DMS 273 treated with DMSO at 0.1 percent for 48 hours (cell line): ENCODE measurements at places on chromosomes 2 and 18.

DNA sequence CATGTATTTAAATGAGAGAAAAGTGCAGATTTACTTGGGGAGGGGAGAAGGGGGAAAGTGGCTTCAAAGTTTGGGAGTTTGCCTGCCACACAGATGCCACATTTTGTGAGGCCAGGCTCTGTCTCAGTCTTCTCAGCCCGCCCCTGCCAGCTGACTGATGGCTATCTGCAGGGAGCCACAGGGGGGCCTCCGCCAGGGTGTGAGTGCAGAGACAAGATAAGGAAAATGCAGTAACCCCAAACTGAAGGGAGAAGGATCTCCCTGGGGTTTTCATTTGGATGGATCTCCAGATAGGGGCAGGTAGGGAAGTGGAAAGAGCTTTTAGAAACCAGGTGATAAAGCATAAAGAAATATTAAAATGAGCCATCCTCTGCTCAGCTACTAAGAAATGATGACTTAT, 128.8 kb downstream of the ZNF521 start:
- DNase-seq: peak; percentile 40

GRCh38 chr2:104406261-104406726, 447.6 kb upstream of the POU3F3 start:
- DNase-seq: peak; percentile 74

DNA sequence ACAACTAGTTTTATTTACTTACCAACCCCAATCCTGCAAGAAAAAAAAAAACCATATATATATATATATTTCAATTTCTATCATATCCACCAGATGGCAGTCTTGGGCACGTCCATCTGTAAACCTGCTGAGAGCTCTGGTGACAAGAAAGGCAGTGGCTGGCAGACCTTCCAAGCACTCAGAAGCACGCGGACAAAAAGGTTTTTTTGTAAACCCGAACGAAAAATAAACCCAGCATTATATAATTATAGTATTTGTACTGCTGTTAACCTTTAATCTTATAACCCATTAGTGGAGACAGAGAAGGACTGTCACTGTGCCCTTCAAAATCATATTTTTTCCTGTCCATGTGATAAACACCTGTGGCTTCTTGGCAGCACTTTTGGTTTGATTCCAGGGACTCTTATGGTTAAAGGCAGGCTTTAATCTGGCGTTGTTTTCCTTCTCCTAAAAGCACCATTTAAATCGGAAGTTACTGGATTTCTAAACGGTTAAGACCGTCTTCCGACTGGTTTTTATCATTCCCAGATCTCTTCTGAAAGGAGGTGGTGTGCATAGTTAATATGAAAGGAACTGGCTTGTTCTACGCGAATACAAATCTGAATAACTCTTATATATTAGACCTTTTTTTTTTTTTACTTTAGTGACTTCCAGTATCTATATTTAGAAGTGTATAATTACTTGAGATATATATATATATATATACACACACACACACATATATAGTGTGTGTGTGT, 31.0 kb upstream of the SLC3A1 start:
- peak; percentile 70 for DNase-seq

GRCh38 chr2:21262426-21262940, 138.7 kb downstream of the TDRD15 start:
- no peak for DNase-seq

- no peak for DNase-seq
Observed at GRCh38 chr2:221399183-221399582, 172.9 kb downstream of the EPHA4 start.

- no peak for DNase-seq
Observed at GRCh38 chr2:58916063-58916462, 674.9 kb upstream of the FANCL start.

- DNase-seq: no peak
Observed at GRCh38 chr18:67854340-67854739, 337.8 kb upstream of the DSEL start.

GRCh38 chr2:30979822-30980245, 158.4 kb downstream of the GALNT14 start:
- DNase-seq: no peak

- no peak for DNase-seq
Observed at GRCh38 chr2:67408346-67408745, 11.2 kb downstream of the ETAA1 start.

GRCh38 chr2:9378433-9379390, 44.6 kb downstream of the ITGB1BP1 start:
- DNase-seq: peak; percentile 59

- no peak for DNase-seq
Observed at GRCh38 chr2:175631245-175631623, 370.8 kb downstream of the LNPK start.

GRCh38 chr2:121705390-121705789, 31.3 kb downstream of the NIFK start:
- DNase-seq: no peak

DNA sequence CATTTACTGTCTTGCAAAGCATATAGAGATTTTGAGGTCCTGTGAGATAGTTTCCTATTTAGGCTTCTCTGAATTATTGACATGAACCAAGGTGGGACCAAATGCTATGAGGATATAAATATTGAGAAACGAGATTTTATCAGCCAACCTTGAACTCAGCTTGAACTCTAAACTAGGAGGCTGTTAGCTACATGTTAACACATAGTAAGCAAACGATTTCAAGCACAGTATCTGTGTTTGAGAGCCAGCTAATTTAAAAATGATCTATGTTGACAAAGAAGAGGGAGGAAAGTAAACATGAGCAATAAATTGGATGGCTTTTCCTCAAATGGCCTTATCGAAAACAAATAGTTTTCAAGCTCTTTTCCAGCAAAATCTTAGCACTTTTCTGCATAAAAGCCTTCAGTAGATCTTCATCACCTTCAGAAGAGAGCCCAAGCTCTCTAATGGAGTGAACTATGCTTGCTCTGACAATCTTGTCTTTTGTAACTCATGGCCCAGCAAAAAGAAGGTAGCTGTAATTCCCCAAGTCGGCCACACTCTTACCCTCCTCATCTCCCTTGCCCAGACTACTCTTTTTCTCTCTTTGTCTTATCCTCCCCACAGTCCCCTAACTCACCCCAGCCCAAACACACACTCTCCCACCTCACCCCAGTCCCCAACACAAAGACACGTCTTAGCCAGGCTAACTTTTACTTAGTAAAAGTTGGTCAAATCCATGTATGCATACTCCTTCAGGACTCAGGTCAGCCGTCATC, 14.7 kb downstream of the CD28 start:
- no peak for DNase-seq

DNA sequence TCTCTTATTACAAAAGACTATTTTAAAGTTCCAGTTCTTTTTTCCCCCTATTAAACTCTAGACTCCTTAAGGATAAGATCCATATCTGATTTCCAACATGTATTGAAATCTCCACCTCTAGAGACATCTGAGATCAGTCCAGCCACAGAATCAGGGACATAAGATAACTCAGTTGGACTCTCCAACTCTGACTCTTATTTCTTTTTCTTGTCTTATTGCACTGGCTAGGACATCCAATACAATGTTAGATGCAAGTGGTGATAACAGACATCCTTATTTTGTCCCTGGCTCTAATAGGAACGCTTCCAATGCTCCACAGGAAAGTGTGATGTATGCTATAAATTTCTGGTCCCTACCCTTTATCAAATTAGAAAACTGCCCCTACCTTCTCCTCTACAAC, 158.1 kb downstream of the TNS1 start:
- no peak for DNase-seq

DNA sequence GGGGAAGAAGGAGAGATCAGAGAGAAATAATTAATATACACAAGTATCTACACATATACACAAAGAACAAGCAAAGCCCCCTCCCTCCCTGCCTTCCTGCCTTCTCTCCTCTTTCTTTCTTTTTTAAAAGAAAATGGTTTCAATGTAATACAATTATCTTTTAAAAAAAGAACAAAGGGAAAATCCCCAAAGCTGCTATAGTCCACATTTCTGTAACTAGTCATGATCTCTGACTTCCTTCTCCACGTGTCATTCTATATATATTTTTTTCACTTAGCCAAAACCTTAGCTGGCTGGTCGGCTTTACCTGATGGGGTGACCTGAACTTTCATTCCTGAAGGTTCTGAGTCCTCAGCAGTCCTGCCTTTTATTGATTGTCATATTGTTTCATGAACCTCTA, 44.3 kb downstream of the MAP3K20 start:
- DNase-seq: no peak

- no peak for DNase-seq
Observed at GRCh38 chr2:36322108-36322507, 33.5 kb upstream of the CRIM1 start.

- no peak for DNase-seq
Observed at GRCh38 chr2:237695201-237695780, 67.9 kb downstream of the LRRFIP1 start.

- DNase-seq: no peak
Observed at GRCh38 chr2:196534495-196534894, 105.0 kb upstream of the CCDC150 start.

- peak; percentile 20 for DNase-seq
Observed at GRCh38 chr2:205947621-205948495, 138.1 kb downstream of the INO80D start.

GRCh38 chr2:214377286-214377624, 33.6 kb upstream of the VWC2L start:
- no peak for DNase-seq
